Anterior cingulate cortex (tissue), 58 donors: ENCODE measurements at places on chromosomes 1 and 21.

- no peak for DNase-seq
Observed at GRCh38 chr1:232143315-232143886, 486.5 kb downstream of the SIPA1L2 start.

GRCh38 chr21:32182449-32182848 is 96.4 kb downstream of the MIS18A start:
- DNase-seq, result no peak

GRCh38 chr1:207321790-207322645 is 540 bp downstream of the CD55 start:
- DNase-seq, result no peak

DNA sequence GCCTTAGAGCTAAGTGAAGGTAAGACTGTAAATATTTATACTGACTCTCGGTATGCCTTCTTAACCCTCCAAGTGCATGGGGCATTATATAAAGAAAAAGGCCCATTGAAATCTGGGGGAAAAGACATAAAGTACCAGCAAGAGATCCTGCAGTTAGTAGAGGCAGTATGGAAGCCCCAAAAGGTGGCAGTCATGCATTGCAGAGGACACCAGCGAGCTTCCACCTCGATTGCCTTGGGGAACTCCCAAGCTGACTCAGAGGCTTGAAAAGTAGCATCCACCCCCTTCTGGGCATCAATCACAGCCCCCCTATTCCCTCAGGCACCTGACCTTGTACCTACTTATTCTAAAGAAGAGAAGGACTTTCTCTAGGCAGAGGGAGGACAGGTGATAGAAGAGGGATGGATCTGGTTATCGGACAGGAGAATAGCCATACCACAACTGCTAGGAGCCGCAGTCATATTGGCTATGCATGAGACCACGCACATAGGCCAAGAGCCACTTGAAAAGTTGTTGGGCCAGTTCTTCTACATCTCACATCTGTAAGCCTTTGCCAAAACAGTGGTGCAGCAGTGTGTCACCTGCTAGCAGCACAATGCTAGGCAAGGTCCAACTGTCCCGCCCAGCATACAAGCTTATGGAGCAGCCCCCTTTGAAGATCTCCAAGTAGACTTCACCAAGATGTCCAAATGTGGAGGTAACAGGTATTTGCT is 19.4 kb downstream of the PLA2G2F start:
- no peak for DNase-seq

DNA sequence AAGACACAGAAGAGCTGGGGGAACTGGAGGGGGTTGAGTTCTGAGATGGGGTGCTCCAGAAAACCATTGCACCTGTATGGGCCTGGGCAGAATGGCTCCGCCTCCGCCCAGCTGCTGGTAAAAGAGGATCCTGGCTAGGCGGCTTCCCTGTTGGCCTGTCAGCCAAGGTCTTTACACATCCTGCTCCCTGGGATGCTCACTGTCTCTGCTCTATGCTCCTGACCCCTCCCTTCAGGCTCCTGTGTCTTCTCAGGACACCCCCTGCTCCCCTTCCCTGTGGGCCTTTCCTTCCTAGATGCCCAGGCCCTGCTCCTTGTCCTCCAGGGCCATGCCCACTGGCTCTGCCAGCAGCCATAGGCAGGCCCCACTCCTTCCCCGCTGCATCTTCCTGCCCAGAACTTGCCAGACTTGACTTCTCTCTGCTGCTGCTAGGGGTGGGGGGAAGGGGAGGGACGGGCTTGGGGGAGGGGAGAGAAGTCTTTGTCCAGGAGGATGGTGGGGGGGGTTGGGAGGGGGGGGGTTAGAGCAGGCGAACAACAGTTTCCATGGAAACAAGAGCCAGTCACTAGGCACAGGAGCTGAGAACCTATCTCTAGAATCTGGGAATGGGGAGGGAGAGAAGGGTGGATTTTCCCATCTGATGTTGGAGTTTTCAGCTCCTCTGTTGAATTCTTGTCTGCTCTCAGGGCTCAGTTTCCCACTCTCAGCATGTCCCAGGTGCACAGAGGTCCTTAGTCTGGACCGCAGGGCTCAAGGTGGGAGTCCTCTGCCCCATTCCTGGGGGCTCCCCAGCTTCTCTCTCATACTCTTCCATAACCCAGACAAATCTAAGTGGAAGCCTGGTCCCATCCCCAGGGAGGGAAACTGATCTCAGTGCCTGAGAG is 10.6 kb downstream of the CELSR2 start:
- no peak for DNase-seq

DNA sequence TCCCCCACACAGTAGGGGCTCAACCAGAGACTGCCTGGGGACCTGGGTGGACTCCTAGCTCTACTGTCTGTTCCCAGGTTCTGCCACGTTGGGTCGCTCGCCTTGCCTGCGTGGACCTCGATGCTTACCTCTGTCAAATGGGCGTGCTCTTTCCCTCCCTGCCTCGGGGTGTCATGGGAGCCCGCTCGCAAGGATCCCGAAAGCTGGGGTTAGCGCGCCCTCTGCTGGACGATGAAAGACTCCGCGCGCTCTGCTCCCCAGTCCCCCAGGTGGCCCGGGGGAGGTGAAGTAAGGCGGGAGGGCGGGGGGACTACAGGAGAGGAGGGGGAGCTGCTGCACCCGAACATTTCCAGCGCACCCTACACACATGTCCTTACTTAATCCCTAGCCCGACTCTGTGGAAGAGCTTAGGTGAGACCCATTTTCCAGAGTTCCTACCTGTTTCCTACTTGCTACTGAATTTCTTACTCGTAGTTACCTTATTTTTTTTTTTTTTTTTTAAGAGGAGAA is 2.3 kb upstream of the BSND start:
- DNase-seq, result peak; percentile 69

DNA sequence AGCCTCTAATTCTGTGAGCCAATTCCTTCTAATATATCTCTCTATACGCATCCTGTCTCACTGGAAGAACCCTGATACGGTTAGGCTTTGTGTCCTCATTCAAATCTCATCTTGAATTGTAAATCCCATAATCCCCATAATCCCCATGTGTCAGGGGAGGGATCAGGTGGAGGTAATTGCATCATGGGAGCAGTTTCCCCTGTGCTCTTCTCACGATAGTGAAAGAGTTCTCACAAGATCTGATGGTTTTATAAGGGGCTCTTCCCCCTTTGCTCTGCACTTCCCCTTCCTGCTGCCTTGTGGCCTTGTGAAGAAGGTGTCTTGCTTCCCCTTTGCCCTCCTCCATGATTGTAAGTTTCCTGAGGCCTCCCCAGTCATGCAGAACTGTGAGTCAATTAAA is 116.1 kb downstream of the MRPS6 start:
- no peak for DNase-seq

DNA sequence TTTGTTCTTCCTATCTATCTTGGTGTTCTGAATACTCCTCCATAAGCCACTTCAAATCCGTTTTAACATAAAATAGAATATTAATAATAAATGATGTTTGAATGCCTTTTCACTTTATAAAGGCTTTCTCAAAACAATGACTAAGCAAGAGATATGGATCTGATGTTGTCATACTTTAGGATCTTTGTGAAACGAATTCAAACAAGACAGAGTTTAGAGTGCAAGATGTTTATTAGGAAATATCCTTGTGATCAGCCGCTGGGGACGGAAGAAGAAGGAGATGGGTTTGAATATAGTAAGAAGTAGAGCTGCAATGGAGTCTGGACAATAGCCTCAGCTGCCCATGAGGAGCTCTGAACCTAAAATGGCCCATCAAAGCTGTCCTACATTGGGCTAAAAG is 351.8 kb downstream of the NEGR1 start:
- no peak for DNase-seq

- DNase-seq, result no peak
Observed at GRCh38 chr1:227557962-227558725, 5.2 kb upstream of the ZNF678 start.

GRCh38 chr1:193404236-193404635 is 217.8 kb upstream of the B3GALT2 start:
- DNase-seq, result no peak

DNA sequence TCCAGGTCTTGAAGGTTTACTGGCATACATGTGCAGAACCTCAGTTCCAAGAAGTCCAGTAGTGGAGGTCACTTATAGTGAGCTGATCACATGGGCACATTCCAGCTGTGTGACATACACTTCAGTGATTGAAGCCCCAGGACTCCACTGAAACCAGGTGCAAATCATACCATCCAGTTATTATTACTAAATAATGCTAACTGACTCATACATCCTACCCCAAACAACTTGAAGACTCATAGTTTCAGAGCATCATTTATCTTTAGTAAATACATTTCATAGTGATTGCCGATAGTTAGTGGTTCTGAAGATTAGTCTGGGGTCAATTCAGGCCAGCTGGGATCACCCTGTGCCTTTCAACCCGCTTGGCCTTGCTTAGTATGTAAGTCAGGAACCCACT is 137.9 kb upstream of the UBE2U start:
- DNase-seq, result no peak

GRCh38 chr21:33668180-33668579 is 25.9 kb downstream of the ITSN1 start:
- DNase-seq, result no peak

DNA sequence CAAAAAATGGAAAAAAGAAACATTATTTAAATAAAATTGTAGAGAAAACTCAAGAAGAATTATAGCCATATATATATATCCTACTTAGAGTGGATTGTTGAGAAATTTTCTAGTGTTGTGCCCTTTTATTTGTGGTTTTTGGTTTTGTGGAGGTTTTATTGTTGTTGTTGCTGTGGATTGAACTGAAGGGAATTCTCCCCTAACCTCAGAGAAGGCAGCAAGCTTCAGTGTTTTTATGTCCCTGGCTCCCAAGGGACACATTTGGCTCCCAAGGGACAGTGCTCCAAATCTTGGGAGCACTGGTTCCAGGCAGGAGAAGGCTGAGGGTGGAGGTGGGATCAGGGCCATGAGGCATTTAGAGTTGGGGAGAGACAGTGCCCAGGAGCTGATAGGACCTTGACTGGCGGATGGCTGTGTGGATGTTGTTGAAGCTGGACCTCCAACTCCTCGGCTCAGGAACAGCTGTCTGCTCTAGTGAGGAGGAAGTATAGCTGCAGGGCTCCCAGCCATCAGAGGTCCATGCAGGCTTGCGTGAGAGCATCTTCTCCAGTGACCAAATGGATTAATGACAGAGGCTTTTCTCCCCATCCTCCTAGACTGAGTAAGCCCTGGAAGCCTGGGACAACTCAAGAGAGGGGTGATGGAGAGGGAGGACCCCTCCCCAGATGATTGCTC is 100.5 kb downstream of the TEX35 start:
- DNase-seq, result no peak

- DNase-seq, result no peak
Observed at GRCh38 chr1:165883056-165883455, 55.6 kb downstream of the UCK2 start.

- DNase-seq, result no peak
Observed at GRCh38 chr1:220389634-220390033, 117.4 kb upstream of the RAB3GAP2 start.

DNA sequence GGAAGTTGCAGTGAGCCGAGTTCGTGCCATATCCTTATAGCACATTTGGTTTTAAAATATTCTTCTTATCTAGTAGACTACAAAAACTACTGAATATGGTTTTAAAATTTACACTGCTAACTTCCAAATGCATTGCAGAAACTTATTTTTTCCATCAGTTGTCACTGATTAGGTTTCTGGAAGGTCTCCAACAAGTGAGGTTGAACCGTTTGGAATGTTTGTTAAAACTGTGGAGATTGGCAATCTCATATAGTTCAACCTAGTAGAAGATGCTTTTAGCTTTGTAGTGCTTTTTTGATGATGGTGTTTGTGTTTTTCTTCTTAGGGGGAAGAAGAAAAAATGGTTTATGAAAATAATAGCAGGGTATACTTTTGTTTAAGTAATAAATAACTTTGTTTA is 12.9 kb downstream of the CENPF start:
- DNase-seq, result no peak

DNA sequence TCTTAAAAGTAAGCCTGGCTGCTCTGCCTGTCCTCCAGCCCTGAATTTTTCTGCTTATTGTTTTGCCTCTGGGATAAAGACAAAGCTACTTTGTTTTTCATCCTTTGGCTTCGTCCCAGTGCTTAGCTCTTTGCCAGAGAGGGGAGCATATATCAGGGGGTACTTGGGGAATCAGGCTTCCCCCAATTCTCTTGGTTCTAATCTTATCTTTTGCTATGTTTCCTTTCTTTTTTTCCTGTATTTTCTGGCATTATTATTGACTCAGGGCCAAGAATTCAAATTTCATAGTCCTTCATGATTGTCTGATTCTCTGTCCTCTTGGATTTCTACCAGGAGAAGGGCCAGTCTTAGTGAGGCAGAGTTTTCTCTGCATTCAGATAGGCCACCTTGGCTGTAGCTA is 51.2 kb downstream of the GIPC2 start:
- DNase-seq, result no peak

- DNase-seq, result no peak
Observed at GRCh38 chr1:38326135-38326534, 279.5 kb upstream of the POU3F1 start.

DNA sequence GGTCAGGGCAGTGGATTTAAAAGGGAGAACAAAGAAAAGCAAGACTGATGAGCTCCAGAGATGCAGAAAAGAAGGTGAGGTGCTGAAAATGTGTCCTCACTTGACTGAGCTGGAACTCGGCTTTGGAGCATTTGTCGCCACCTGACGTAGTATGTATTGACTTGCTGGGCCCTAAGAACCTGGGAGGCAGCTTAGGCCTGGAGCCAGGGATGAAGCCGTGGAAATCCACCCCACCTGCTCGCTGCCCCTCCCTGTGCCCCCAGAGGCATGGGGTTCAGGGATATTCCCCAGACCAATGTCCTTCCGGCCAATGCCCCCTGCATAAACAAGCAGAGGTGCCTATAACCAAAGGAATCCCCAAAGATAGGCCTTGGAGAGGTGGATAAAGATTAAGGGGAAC is 14.3 kb downstream of the MRAP start:
- no peak for DNase-seq

GRCh38 chr1:11339346-11340232 is 66.6 kb downstream of the UBIAD1 start:
- DNase-seq, result no peak

DNA sequence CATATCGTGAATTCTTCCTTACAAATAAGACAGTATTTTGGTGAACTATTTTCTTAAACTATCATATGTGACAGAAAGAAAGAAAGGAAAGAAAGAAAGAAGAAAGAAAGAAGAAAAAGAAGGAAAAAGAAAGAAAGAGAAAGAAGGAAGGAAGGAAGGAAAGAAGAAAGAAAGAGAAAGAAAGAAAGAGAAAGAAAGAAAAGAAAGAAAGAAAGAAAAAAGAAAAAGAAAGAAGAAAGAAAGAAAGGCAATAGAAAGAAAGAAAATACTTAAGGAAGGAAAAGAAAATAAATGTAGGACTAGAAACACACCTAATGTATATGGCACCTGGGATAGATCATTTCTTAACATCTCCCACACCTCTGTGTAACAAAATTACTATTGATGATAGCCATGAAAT is 120.4 kb downstream of the PLA2G4A start:
- no peak for DNase-seq

GRCh38 chr1:15609631-15610030 is 7.6 kb upstream of the DDI2 start:
- DNase-seq, result no peak

- peak; percentile 72 for DNase-seq
Observed at GRCh38 chr21:14864211-14865021, 200.4 kb downstream of the NRIP1 start.

GRCh38 chr1:111895469-111895868 is 94.0 kb downstream of the KCND3 start:
- no peak for DNase-seq

- DNase-seq, result no peak
Observed at GRCh38 chr1:209625791-209626285, 26.4 kb downstream of the LAMB3 start.
